Kidney epithelial cell (primary cell): ENCODE measurements at places on chromosomes 6 and 20. TPM values are rescaled to one million over a fixed set of nuclear protein-coding genes. Genes with fewer than 3 reads are reported as not detected.

Gene BACH2
- total RNA-seq: 5.0 and 11.6 TPM in 2 replicates

Gene POM121L2
- not detected in 2 replicates for total RNA-seq

Gene EDN1
- 53.3 and 59.8 TPM in 2 replicates for total RNA-seq

DNA sequence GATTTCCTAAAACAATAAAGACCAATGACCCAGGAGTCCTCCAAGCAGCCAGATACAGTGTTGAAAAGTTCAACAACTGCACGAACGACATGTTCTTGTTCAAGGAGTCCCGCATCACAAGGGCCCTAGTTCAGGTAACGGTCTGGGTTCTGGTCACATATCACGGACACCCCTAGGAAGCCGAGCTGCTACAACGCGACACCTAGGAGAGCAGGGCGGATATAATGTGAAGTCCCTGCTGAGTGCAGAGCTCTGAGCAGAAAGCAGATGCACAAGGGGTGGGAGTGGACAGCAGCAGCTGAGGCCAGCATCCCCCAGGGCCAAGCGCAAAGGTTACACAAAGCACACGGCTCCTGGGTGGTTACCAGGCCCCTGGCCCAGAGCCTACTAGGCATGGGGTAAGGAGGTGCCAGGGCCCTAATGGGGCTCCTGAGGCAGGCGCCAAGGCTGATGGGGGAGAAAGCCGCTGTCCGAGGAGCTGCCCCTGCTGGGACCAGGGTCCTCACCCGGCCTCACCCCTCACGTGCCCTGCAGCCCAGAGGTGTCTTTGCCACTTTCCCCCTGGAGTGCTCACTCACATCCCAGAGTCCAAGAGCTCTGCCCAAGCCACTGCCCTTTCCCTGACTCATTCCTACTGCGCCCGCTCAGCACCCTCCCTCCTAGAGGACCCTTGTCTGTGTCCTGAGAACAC lies 8.4 kb downstream of the CST7 start:
- DNase-seq: no peak

- no peak for DNase-seq
Measured at GRCh38 chr6:43052842-43053544, 658 bp downstream of the CUL7 start.

- DNase-seq: no peak
Measured at GRCh38 chr6:148996815-148997214, 250.0 kb downstream of the UST start.

DNA sequence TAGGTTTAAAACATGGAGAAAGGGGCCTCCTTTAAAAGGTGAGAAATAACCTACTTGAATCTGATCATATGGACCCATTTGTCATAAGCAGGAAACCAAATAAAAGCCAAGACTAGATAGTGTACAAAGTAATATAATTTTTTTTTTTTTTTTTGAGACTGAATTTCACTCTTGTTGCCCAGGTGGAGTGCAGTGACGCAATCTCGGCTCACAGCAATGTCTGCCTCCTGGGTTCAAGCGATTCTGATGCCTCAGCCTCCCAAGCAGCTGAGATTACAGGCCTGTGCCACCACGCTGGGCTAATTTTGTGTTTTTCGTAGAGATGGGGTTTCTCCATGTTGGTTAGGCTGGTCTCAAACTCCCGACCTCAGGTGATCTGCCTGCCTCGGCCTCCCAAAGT lies 89.2 kb downstream of the SASH1 start:
- no peak for DNase-seq

- no peak for DNase-seq
Measured at GRCh38 chr6:45024610-45025009, 303.5 kb upstream of the RUNX2 start.

Gene FILIP1
- 0.04 and 0.21 TPM in 2 replicates for total RNA-seq

GRCh38 chr6:78530208-78530607 lies 337.1 kb upstream of the IRAK1BP1 start:
- no peak for DNase-seq

DNA sequence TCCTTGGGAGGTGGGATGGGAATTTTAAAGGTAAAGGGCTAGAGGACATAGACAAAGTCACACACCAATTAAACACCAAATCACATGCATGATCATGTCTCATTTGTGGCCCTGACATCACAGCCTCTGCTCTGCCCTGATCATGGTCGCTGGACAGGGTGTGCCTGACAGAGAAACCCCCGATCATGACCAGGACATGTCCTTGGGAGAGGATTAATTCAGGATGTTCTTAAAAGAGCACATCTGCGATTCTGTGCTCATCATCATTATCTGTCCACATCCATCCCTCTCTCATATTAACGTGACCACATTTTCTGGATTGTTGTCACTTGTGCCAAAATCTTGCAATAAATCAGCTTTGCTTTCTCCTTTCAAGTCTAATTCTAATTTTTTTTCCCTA lies 7.7 kb upstream of the PBOV1 start:
- no peak for DNase-seq

DNA sequence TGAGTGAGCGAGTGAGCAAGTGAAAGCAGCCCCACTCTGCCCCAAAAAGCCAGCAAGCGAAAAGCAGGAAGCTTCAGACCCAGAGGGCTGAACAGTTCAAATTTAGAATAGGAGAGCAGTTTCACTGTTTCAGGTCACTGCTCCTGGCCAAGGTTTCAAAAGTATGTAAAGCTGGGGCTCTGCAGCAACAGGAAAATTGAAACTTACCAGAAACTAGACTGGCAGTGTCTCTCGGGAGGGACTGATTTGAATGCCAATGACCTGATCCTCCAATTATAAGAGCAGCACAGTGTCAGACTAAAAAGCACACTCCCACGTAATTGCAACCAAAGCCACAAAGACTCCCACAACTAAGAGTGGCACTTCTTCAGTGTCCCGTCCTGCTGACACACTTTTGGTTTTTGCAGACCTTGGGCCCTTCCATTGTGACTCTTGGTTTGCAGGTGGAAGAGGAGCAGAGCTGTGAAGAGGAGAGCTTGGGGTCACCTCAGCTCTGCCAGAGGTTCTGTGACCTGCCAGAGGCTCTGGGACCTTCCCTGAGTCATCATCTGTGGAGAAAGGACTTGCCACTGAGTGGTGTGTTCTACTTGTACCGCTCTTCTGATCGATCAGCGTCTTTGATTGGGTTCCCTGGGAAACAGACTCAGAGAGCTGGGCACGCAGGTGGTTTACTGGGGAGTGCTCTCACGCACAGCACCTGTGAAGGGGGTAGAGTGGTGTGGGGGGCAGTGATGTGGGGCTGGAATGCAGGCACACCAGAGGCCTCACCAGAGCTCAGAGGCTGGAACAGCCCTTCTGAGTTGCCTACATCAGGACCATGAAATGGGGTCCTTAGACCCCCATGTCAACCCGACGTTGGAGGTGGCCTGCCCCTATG lies 52.7 kb upstream of the PTGIS start:
- no peak for DNase-seq
